T follicular helper cell (primary cell): ENCODE measurements at places on chromosomes 4 and X.

GRCh38 chr4:24550441-24551175, 33.7 kb downstream of the DHX15 start:
- DNase-seq: no peak

DNA sequence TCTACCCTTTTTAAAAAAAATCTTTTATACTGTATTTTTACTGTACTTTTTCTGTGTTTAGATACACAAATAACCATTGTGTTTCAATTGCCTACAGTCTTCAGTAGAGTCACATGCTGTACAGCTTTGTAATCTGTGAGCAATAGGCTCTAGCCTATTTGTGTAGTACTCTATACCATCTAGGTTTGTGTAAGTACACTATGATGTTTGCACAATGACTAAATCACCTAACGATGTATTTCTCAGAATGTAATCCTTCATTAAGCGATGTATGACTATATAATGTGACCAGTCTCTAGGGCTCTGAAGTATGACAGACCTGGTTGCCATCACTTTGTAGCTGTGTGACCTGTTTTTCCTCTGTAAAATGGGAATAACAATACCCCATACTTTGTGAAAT, 14.2 kb upstream of the DCAF4L1 start:
- no peak for DNase-seq

- DNase-seq: no peak
These were observed 6.7 kb upstream of the ZNF41 start for GRCh38 chrX:47489507-47490275.

GRCh38 chr4:120403296-120403695, 336.6 kb upstream of the MAD2L1 start:
- DNase-seq: no peak

GRCh38 chrX:41779941-41780340, 56.0 kb downstream of the GPR82 start:
- no peak for DNase-seq

DNA sequence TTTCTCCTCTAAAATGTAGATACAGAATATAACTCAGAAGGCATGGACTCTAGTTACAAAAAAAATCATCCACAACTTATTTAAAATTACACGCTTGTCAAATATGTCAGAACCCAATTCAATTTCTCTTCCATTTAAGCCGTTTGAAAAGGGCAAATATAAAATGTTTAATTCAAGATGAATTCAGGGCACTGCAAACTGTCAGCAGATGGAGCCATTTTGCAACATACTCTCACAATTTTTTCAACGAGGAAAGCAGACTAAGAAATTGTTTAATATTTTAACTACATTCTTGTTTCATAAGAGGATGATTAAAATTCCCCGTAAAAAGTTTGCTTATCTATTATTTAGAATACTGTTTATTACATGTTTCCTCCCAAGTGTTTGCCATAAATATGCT, 321.3 kb upstream of the CPXCR1 start:
- DNase-seq: no peak

GRCh38 chr4:38921151-38921550, 53.5 kb downstream of the FAM114A1 start:
- no peak for DNase-seq

DNA sequence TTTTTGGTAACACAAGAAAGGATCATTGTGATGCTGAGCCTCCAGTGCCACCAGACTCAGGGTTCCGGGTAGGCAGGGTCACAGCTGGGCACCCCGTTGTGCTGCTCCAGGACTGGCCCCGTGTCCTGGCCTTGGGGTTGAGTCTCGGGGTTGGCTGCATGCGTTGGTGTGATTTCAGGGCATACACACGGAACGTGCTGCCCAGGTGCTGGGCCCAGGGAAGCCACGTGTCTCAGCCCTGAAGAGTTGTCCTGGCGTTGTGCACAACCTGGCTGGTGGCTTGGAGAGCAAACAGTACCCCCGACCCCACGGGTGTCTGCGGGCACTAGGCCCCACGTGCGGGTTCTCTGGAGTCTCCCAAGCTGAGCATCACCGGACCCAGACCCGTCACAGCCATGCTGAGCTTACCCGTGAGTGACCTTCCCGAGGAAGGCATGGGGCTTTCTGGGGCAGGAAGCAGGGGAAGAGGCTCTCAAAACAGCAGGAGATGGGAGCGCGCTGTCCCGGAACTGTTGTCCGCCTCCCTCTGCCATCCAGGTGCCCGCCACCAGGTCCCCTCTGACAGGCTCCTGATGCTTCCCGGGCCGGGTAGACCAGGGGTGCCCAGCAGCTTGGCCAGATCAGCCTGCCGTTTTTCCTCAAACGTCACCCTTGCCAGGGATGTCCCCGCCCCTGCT, 66.1 kb upstream of the ENPP6 start:
- DNase-seq: no peak

DNA sequence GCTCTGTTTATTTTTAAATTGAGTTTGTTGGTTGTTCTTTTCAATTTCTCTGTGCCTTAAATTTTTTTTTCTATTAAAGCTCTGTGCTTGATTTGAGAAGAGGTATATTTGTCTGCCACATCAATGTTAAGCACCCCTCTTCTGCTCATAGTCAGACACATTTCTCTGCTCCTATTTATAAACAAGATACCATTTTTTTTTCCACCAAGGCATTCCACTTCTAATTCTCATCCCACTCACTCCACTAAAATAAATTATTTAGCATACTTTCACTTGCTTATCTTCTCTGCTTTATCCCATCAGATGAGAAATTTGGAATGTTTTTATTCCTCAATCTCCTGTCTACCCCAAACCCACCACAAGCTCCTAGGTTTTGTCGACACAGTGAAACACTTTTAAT, 127.0 kb upstream of the PDE5A start:
- DNase-seq: no peak

- peak; percentile 1 for DNase-seq
These were observed 668.0 kb upstream of the LCORL start for GRCh38 chr4:18689308-18690115.

GRCh38 chr4:24754571-24754970, 40.8 kb upstream of the SOD3 start:
- DNase-seq: no peak

DNA sequence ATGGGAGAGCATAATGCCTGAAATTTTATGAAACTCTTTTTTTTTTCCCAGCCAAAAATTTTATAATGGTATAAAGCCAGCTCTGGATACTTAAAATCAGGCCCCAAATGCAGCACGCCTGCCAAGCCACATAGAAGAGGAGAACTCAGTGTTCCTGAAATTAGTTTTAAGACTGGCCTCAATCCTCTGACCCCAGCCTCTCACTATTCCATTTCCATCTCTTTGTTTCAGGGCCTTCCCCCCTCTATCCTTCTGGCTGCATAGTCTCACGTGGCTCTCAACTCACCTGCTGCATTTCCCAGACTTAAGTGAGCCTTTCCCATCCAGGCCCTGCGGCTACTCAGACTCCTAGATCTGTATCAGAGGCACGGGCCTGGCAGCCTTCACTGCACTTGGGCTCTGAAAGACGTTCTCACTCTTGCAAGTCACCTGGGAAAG, 5.2 kb upstream of the CBR4 start:
- no peak for DNase-seq

DNA sequence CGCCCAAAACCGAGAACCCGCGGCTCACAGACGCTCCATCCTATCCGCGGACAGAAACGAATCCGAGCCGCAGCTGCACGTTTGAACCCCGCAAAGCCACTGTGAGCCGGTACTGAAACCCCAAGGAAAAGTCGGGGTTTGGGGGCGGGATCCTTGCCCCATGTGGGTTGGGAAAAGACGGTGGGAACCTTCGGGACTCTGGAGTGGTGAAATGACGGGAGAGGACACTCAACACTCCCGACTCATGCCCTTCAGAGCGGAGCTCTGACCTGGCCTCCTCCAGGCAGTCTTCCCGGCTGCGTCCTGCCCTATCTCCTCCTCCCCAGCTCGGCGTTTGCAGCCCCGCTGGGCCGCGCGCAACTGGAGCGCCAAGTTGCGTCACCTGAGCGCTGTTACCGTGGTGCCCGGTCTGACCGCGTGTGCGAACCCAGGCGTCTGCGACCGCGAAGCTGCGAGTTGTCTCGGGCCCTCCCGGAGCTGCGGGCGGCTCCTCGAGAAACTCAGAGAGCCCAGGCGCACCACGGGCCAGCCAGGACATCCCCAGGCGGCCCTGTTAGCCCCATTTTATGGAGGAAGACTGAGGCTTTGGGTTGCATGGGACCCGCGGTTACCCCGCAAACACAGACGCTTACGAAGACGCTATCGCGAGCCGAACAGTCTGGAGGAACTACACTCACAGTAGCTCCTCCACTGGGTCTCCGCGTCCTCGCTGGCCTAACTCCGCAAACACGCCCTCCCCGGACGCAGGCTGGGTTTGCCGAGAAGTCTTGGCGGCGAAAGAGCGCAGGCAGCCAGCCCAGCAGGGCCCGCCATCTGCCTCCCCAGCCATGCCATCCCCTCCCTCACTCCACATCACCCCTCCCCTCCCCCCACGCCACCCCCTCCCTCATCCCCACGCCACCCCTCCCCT, 20.3 kb upstream of the HMX1 start:
- no peak for DNase-seq

GRCh38 chrX:42934020-42934726, 156.2 kb upstream of the PPP1R2C start:
- DNase-seq: no peak
